Nephron progenitor cell (in vitro differentiated cells): ENCODE measurements at places on chromosomes 4 and X.

GRCh38 chr4:173917255-173917960, 366.1 kb downstream of the FBXO8 start:
- no peak for DNase-seq

DNA sequence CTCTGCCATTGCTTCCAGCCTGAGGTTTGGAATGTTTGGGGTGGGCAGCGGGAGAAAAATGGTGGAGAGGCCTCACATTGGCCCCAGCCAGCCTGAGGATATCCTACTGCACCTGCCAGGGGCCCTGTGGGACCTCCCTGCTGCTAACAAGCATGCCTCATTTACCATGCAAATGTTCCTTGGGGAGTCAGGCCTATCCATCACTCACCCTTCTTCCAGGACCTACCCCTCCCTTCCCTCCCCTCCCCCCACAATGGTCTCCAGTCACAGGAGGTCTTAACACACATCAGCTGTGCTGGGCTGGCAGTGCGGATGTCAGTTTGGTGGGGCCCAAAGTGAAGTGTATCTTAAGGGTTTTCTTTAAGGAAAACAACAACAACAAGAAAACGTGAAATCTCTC, 139.2 kb downstream of the SHOX start:
- DNase-seq: peak; percentile 30

DNA sequence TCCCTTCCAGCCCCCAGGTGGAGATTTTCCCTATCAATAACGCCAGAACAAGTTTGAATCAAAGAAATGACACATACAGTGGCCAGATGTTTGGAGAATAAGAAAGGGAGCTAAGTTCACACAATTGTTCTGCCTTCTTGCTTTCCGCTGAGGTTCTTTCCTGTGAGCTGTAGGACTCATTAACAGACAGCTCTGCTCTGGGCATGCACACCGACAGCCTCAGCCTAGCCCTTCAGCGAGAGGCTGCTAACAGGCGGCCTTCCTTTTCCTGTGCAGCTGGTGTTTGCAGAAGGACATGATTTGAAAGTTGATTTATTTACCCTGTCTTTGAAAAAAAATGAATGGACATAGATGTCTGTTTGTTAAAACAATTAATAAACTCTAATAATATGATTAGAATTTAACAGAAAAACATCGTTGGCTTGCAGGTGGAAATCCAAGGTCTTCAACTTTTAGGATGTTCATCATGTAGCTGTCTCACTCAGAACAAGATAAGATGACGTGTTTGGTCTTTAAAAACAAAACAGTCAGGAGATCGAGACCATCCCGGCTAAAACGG, 183.3 kb downstream of the KDR start:
- no peak for DNase-seq

DNA sequence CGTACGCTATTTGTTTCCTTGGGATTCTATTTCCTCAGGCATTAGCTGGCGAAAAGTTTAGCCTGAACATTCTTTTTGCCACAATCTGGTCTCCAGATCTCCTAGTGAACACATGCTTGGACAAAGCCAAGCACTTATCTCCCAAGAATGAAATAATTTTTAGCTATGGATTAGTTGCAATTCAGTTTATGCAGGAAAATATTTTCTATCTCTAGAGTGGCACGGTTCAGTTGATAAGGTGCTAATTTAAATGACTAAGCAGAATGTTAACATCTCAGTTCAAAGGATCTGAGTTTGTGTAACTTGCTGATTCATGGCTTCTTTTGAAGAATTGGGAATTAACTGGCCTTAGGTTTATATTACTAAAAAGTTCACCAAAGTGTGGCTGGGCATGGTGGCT, 58.1 kb upstream of the JADE1 start:
- no peak for DNase-seq

DNA sequence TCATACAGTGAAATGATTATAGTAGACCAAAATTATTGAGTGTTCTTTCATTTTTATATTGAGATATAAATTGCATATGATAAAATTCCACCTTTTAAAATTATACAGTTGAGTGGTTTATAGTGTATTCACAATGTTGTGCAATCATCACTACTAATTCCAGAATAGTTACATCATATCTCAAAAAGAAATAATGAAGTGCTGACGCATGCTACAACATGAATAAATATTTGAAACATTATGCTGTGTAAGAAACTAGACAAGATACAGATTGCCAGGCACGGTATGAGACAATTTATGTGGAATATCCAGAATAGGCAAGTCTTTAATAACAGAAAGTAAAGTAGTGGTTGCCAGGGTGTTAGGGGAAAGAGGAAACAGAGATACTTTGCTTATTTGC, 871.7 kb downstream of the FAM133A start:
- DNase-seq: no peak

GRCh38 chr4:98623126-98623802, 35.1 kb downstream of the TSPAN5 start:
- DNase-seq: no peak

DNA sequence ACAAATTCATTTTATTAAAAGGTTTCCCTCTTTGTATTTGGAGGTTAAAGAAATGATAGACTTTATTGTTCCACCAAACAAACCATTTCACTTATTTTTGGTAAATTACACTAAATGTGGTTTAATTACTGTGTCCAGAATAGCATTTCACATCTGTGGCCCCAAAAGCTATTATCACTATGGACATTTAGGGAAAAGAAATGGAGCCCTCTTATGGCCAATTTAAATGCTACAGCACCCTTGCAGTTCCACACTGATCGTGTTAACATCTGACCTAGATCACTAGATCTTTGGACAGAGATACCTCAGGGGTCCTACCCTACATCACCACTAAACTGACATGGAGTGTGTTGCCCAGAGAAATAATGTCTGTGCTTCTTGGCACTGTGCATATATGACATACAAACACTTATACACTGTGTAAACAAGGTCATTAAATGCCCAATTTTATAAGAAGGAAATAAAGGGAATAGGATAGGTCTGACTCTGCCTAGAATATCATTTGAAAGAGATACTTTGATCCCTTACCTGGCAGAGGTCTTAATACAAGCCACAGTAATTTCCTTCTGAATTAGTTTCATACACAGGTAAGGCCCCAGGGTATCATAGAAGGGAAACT, 163.9 kb downstream of the KDR start:
- DNase-seq: no peak

DNA sequence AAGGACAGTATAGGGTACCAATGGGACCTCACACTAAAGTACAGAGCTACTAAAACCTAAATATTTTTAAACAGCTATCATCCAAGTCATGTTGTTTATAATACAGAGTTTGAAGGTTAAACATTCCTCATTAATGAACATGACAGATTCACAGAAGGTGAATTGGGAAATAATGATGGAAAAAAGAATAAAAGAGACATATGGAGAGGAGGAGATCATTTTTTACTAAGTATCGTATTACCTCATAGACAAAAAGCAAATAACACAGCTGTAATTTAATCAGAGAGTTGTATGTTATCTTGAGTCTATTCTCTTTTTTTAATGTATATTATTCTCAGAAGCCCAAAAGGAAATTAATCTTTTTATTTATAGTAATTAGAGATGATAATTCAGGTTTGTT, 7.9 kb downstream of the PLK4 start:
- DNase-seq: no peak

GRCh38 chr4:11230866-11231265, 197.8 kb downstream of the HS3ST1 start:
- no peak for DNase-seq

GRCh38 chr4:8245884-8246833, 23.4 kb upstream of the HTRA3 start:
- DNase-seq: no peak

DNA sequence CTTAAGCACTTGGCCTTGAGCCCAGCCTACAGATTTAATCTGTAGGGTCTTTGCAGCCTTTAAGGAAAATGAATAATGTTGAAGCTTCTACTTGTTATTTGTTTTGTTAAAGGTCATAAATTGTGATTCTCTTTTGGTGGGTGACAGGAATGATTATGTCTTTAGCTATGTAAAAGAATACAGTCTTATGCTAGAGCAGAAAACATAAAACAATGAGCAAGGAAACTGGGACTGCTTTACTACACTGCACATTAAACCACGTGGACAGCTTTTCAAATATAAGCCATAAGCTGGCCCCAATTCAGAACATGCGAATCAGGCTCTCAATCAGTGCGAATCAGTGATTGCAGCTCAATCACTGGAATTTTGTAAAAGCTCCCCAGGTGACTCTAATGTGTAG, 40.9 kb upstream of the TBC1D19 start:
- DNase-seq: no peak

GRCh38 chr4:97984545-97985131, 158.6 kb downstream of the STPG2 start:
- DNase-seq: peak; percentile 8

- no peak for DNase-seq
These were observed 80.6 kb downstream of the MFAP3L start for GRCh38 chr4:169945636-169946035.

DNA sequence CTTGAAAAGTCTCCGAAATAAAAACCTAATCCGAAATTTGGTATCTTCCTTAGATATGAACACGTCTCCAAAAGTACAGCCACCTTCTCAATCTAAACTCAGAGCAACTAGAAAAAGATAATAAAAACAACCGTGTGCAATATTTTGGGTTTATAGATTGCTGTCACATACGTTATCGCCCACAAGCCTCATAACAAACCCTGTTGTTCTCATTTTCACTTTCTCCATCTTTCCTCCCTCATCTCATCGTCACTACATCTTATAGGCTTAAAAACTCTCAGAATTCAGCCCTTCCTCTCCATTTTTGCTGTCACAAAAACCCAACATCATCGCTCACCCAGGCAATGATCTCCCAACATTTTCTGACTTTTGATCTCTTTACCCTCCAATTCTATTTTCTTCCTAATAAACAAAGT, 448 bp upstream of the SCFD2 start:
- no peak for DNase-seq

DNA sequence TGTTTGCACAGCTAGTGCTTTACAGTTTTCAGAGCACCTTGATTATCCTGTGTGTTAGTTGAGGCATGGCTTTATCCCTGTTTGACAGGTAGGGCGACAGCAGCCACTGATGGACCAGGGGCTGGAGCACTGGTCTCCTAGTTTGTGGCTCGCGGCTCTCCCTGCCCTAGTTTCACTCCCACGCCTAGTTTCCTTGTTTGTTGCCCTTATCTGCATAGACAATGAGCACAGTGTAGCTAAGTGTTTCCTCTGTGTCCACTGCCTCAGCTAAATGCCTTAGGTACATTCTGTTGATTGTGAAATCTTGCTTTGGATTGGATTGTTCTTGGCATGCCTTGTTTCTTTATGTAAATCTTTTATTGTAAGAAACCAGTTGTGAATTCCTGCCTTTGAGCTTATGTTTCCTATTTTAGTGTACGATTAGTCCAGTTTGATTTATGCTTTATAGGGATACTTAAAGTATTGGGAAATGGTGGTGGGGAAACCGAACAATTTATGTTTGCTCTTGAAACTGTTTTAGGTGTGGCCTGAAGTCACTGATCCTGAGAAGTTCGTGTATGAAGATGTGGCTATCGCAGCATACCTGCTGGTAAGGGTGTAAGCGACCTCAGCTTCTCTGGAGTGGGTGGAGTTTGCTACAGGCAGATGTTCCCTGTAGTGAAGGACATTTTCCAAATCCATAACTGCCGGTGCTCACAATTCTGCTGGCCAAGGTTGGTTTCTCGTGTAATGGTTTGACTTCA, 11.0 kb downstream of the TRMT44 start:
- no peak for DNase-seq

- no peak for DNase-seq
These were observed 67.4 kb downstream of the ENPP6 start for GRCh38 chr4:184150102-184150839.

DNA sequence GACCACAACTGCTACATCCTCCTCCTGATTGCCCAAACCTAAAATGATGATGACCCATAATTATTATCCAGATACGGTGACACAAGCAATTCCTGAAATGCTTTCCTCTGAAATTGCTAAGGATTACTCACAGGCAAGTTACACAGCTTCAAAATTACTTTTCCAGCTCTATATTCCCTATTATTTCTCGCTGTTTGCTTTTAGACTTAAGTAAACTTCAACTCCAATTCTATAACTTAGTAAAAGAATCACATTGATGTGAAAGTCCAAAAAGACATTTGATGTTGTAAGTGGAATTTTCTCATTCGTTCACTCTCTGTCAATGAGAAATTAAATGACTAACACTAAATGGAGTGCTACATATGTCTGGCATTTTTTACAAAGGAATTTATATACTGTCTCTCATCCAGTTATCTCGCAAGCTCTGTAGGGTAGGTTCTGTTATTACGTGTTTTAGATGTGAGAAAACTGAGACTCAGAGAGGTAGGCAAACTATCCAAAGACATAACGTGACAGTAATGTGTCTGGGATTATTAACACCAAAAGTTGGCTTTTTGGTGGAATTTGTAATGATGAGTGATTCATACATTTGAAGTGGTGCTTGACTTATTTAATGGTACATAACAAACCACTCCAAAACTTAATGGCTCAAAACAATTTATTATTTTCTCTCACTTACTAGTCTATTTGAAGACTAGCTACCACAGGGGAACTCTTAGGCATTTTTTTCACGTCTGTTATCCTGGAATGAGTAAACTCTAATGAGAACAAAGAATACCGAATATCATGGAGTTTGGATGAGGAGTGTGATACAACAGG, 31.5 kb downstream of the PALLD start:
- DNase-seq: no peak

DNA sequence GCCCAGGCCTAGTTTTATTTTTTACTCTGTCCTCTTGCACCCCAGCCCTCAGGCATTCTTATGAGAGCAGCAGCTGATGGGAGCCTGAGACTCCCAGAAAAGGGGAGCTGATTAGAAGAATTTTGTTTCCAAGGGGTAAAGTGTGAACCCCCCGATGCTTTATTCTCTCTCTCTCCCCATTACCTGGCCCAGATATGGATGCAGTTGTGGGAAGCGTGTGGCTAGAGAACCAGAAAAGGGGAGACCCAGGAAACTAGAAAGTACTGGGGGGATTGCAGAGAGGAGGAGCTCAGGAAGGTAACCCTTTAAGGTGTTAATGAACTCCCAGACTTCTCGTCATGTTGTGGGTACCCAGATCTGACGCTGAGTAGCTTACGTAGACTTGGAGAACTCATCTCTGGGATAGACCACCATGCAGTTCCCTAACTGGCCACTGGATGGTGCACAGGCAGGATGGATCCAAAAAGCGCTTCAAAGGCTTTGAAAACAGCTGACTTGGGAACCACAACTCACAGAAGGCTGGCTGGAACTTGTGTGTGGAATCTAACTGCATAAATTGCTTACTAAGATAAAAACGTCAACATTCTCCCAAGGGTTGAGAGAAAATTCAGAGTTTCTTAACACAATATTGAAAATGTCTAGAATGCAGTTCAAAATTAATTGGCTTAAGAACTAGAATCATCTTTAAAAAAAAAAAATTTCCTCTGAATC, 64.7 kb downstream of the TBC1D14 start:
- DNase-seq: peak; percentile 90

GRCh38 chr4:92864096-92864495, 560.3 kb downstream of the GRID2 start:
- no peak for DNase-seq
